ENCODE measurements at places on chromosomes 13 and 19.

- peak; percentile 75 for DNase-seq
These were observed 1.1 kb upstream of the KCTD15 start for GRCh38 chr19:33795370-33796163.

DNA sequence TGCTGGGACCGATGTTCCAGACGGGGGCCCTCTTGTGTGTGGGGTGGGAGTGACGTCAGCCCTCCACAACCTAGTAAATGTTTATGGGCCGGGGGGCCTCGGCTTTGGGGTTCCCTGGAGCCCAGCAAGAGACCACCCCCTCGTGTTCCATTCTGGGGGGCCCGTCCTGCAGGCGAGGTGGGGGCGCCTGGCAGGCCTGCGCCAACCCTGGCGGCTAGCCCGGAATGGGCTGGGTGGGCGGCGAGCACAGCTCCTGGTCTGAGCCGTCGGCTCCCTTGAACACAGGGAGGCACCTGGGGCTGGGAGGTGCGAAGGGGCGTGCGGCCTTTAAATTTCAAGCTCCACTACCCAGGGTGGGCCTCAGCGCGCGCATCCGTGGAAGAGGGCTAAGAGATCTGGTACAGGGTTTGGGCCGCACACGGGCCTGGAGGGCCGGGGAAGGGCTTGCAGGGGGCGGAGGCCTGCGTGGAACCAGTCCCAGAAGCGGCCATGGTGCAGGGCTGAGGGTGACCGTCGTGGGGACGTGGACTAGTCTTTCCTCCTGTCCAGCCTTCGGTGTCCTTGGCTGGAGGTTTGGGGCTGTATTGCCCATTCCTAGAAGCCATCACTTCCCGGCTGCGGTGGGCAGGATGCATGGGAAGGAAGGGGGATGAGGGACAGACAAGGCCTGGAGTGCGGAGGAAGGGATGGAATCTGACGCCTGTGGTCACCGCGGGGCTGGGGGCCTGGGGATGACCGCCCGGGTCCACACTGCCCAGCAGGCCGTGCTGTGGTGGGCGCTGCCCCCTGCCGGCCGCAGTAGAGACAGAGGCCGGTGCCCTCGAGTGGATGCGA lies 11.4 kb downstream of the NDUFA11 start:
- peak; percentile 36 for DNase-seq

- no peak for DNase-seq
These were observed 119.1 kb downstream of the SOX1 start for GRCh38 chr13:112186091-112186490.

DNA sequence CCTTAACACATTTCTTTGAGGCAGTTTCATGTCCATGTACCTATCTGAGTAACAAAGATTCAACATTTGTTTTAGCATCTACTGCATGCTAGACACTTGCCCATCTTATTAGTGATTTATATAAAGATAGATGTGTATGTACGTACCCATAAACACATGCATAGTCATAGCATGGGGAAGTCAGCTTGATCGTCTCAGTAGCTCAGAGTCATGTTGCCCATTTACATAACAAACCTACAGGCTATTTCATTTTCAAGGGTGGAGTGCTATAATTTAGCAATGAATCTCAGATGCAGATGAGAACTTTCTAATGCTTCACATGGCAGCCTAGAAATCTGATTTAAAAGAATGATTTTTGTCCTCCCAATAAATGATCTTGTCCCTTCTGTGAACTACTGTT lies 23.5 kb downstream of the FLT1 start:
- no peak for DNase-seq

DNA sequence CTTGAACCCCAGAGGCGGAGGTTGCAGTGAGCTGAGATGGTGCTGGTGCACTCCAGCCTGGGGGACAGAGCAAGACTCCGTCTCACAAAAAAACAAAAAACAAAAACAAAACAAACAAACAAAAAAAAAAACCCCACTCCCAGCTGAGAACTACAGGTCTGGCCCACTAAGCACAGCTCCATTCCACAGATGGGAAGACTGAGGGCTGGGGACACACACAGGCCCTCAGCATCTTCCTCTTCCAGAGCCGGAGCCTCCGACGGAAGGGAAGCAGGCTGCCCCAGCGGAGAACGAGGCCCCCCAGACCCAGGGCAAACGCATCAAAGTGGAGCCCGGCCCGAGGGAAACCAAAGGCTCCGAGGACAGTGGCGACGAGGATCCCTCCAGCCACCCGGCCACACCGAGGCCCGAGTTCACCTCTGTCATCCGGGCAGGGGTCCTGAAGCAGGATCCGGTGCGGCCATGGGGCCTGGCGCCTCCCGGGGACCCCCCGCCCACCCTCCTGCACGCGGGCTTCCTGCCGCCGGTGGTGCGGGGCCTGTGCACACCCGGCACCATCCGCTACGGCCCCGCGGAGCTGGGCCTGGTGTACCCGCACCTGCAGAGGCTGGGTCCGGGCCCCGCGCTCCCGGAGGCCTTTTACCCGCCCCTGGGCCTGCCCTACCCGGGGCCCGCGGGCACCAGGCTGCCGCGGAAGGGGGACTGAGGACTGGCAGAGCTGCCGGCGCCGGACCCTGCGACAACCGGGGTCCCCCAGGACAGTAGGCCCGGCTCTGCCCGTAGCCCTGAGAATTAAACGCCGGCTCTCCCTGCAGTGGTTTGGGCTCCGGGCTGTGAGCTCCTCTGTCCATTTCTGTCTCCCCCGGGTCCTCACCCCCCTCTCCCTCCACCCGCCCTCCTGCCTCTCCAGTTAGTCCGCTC lies 3.2 kb downstream of the TMEM160 start:
- DNase-seq, result no peak

DNA sequence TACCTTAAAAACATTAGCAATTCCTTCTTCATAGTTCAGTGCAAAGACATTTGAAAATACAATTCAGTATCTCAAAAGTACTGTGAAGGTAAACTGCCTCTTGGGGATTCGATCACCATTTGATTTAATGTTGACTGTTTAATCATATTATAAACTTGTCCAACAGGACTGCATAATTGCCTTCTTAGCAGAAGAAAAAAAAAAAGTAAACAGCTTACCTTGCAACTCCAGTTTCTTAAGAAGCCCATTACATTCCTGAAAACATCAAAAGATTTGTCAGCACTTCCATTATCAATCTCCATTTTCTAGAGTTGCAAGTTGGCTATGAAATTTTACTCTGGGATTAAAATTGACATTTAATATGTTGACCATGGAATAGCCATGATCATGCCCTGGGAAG lies 1154.6 kb downstream of the OLFM4 start:
- no peak for DNase-seq

DNA sequence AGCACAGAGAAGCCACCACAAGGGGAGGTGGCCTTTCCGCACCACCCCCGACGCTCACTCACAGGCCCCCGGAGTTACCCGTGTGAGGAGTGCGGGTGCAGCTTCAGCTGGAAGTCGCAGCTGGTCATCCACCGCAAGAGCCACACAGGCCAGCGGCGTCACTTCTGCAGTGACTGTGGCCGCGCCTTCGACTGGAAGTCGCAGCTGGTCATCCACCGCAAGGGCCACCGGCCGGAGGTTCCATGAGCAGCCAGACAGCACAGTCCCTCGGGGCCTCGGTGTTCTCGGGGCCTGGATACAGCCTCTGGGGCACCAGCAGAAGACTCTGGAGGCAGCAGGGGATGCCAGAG lies 4.3 kb downstream of the ZNF446 start:
- DNase-seq, result no peak

- DNase-seq, result no peak
These were observed 12.6 kb upstream of the ZNF414 start for GRCh38 chr19:8526345-8527091.

- no peak for DNase-seq
These were observed 43.9 kb downstream of the RCBTB2 start for GRCh38 chr13:48488995-48489394.

DNA sequence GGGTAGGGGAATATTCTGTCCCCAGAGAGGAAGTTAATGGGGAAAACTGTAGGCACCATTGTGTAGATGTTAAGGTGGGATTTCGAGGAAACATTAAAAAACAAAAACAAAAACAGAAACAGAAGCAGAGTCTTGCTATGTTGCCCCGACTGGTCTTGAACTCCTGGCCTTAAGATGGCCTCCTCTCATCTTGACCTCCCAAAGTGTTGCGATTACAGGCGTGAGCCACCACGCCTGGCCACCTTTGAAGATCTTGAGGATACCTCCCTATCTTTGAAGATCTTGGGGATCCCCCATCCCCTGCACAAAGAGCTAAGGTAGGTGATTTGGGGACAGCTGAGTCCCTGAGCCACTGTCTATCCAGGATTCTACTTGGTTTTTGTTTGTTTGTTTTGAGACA lies 553 bp upstream of the ICAM3 start:
- DNase-seq, result no peak

- DNase-seq, result no peak
These were observed 257.4 kb upstream of the SLITRK1 start for GRCh38 chr13:84139561-84140158.

GRCh38 chr13:59495936-59496512 lies 667.7 kb downstream of the DIAPH3 start:
- no peak for DNase-seq

DNA sequence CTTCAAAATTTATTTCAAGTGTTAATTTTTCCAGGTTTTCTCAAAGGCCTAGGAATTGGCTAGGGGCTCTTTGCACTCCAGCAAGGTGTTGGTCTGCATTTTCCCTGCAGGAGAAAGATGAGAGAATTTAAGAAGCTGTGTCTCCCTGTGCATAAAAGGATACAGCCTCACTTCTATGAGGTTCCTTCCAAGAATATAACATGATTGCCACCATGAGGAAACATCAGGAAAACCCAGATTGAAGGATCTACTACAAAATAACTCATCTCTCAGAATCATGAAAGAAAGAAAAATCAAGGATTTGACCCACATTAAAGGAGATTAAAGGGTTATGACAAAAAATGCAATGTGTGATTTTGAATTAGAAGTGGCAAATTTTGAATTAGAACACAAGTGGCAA lies 69.9 kb downstream of the RUBCNL start:
- no peak for DNase-seq

- no peak for DNase-seq
These were observed 711.6 kb upstream of the SLITRK6 start for GRCh38 chr13:86510792-86511191.

DNA sequence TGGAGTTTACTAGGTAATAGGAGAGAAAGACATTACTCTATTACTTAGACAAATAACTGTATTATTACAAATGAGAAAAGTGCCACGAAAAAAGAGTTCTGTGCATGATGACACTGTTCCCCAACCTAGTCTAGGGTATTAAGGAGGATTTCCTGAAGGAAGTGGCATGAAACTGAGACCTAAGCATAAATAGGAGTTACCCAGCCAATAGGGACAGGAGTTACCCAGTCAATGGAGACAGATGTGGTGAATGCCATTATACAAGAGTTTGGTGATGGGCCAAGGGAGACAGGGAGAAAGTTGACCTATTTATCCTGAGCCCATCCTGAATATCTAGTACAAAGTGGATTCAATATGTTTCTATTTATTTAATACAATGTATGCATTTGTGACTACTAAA lies 65.4 kb downstream of the KL start:
- DNase-seq, result no peak

- no peak for DNase-seq
These were observed 945.5 kb upstream of the SLC10A2 start for GRCh38 chr13:104011505-104012241.

DNA sequence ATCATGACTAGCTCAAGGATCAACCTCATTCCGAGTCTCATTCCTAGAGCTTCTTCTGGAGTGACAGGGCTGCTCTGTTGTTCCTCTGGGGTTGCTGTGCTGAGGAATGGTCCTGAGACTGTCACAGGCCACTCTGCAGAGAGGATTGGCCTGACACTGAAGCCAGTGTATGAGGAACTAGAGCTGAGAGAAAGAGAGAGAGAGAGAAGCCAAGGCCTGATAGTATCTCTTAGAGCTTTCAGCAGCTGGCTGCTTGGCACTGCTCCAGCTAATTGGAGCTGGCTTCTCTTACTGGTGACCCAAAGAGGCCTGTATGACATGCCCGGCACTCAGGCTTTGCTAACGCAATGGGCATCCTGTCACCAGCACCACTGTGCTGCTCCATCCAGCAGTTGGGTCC lies 73.4 kb upstream of the FLT1 start:
- DNase-seq, result peak; percentile 93

DNA sequence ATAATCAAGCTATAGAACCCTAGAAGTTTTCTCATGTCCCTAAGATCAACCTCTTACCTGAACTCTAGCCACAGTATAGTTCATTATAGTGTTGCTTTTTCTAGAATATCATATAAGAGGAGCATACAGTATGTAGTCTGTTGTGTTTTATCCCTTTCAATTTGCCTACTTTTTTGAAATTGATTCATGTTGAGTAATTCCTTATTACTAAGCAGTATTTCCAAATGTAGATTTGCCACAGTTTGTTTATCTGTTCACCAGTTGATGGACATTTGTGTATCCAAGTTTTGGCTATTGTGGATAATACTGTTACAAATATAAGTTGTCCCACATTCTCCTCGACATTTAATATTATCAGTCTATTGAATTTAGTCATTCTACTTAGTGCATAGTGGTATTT lies 138.0 kb downstream of the LMO7 start:
- DNase-seq, result no peak

GRCh38 chr13:65293530-65294198 lies 1936.5 kb downstream of the PCDH9 start:
- no peak for DNase-seq

All from common myeloid progenitor, CD34-positive (primary cell).